ENCODE measurements at places on chromosomes 6 and 20. TPM values are rescaled to one million over a fixed set of nuclear protein-coding genes. Genes with fewer than 3 reads are reported as not detected.
A peak's percentile ranks its signal among the peaks of the same experiment; 100 is the strongest.

- DNase-seq, result no peak
These were observed 470 bp downstream of the COL20A1 start for GRCh38 chr20:63293456-63293855.

Gene CGA
- 2.0 TPM for total RNA-seq

GRCh38 chr6:16591396-16592222 is 169.7 kb downstream of the ATXN1 start:
- DNase-seq, result no peak

Gene OLIG3
- total RNA-seq, result 0.14 TPM

DNA sequence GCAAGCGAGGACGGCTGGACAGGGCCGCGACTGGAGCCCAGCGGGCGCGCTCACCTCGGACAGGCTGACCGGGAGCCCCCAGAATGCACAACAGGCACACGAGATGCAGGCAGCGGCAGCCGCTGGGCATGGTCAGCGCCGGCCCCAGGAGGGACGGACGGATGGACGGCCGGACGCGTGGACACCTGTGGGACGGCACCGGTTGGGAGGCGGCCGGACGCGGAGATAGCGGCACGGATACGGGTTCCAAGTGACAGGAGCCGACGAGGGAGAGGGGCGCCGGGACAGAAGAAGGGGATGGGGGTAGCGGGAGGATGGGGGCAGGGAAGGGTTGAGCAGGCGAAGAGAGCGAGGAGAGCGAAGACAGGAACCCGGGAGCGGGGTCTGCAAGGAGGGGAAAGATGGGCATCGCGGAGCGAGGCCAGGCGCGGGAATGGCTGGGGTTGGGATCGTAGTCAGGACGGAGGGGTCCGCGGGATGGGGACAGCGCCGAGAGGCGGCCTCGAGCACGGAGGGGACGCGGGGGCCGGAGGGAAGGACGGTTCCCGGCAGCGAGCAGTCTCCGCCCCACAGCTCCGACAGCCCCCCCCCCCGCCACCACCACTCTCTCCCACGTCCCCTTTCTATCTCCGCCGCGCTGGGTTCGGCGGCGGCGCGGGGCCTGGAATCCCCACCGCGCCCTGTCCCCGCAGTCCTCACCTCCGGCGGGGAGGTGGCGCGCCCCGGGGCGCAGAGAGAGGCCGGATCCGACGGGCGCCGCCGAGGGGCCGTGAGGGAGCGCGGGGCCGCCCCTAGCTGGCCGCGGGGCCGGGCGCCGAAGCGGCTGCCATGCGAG is 435 bp downstream of the DLK2 start:
- DNase-seq, result peak; percentile 59
